Activated CD4-positive, alpha-beta T cell treated with anti-CD3 and anti-CD28 coated beads for 24 hours (primary cell): ENCODE measurements at places on chromosomes 6 and 20.

- no peak for DNase-seq
These were observed 1.4 kb upstream of the RBPJL start for GRCh38 chr20:45305262-45305661.

GRCh38 chr6:90187437-90188121, 109.1 kb downstream of the BACH2 start:
- DNase-seq = no peak

DNA sequence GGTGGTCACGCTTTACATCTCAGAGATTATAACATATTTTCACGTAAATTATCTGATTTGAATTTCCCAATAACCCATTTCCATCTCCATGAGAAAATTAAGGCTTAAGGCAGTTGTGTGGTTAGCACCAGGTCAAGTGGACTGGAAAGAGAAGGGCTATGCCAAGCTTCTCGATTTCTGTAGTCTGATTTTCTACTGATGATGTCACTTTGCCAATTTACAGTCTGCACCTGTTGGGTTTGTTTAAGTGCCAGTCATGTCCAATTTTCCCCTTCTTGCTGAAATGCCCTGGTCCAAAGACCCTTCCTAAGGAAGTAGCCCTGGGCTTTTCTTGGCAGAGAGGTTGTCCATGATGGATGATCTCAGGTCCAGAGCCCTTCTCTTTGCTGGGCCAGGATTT, 562.3 kb upstream of the BTBD3 start:
- DNase-seq = no peak

GRCh38 chr20:21322921-21323331, 19.8 kb downstream of the XRN2 start:
- DNase-seq = no peak

- DNase-seq = no peak
These were observed 46.0 kb downstream of the SIRPA start for GRCh38 chr20:1941226-1941625.

- no peak for DNase-seq
These were observed 1.0 kb upstream of the DUSP22 start for GRCh38 chr6:291204-291696.

DNA sequence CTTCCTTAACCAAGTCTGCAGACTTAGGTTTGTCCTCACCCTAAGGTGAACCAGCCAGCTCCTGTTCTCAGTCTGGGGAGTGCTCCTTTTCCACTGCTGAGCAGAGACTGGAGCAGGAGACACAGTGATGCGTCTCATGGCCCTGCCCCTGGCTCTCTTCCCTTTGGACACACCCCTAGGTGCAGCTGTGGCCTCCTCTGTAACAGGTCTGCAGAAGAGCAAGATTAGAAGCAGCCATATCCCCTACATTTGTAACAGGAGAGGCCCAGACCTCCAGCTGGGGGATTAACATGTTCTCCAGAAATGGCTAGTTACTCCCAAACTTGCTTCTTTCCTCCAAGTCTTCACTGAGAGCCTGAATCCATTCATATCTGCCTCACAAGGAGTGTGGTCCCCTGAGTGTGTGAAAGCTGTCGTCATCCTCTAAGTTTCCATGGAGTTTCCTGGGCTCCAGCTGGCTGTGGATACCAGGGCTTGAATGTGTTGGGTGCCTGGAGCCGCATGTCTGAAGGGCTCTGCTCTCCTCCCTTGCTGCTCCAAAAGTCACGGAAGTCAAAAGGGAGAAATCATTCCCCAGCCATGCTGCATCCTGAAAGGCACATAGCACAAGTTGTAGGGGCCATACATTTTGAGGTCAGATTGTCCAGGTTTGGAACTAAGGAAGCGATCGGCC, 57.7 kb downstream of the PPP1R14C start:
- DNase-seq = no peak
